ENCODE measurements at places on chromosomes 16 and 17.
A peak's percentile ranks its signal among the peaks of the same experiment; 100 is the strongest.

DNA sequence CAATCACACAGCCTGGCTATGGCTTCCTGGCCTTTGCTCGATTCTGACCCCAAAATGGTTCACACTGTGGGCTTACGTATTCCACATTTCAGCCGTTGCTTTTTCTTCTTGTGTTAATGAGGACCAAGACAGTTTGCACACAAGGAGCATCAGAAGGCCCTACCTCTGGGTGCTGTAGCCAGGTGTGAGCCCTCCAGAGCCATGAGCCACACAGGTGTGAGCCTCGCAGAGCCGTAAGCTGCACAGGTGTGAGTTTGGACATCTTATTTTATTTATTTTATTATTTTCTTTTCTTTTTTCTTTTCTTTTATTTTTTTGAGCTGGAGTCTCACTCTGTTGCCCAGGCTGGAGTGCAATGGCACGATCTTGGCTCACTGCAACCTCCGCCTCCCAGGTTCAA lies 70.6 kb downstream of the LMF1 start:
- no peak overlapping the region for H3K27ac ChIP-seq
- H3K4me3 ChIP-seq, result no peak overlapping the region
- H3K4me1 ChIP-seq, result no peaks in the 10 kb centered on the region

- H3K4me1 ChIP-seq, result peaks cover 32% of the 10 kb centered on the region
- no peak overlapping the region for H3K4me3 ChIP-seq
- H3K27ac ChIP-seq, result no peak overlapping the region
- H3K27me3 ChIP-seq, result no peaks in the 10 kb centered on the region
- H3K36me3 ChIP-seq, result peaks cover 74% of the 10 kb centered on the region
Observed at GRCh38 chr17:28911411-28912045, 8.6 kb upstream of the DHRS13 start.

DNA sequence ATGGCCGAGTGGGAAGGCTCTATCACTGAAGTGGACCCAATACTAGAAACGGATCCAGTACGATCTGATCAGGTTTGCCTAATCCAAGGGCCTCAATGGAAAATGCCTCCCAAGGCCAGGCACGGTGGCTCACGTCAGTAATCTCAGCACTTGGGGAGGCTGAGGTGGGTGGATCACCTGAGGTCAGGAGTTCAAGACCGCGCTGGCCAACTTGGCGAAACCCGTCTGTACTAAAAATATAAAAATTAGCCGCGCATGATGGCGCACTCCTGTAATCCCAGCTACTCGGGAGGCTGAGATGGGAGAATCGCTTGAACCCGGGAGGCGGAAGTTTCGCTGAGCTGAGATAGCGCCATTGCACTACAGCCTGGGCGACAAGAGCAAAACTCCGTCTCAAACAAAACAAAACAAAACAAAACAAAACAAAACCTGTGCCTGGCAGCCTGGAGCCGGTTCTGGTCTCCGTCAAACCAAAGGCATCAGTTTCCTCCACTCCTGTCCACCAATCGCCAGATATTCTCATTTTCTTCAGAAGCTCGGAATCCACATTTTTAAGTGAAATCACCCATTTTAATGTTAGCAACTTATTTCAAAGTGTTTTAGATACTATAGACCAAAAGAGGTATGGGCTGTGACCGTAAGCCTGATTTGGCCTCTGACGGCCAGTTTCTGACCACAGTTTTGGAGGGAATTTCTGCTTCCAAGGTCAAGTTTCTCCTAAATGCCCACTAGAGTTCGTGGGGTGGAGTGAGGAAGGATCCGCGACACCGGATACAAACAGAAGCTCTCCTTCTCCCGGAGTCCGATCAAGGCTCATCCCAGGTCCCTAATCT lies 664 bp downstream of the NQO1 start:
- no peak for DNase-seq
- peak overlapping the region; percentile 54 for H3K4me3 ChIP-seq
- peak overlapping the region; percentile 72 for H3K27ac ChIP-seq
- H3K4me1 ChIP-seq, result peaks cover 30% of the 10 kb centered on the region
- H3K36me3 ChIP-seq, result no peaks in the 10 kb centered on the region
- H3K27me3 ChIP-seq, result no peaks in the 10 kb centered on the region

DNA sequence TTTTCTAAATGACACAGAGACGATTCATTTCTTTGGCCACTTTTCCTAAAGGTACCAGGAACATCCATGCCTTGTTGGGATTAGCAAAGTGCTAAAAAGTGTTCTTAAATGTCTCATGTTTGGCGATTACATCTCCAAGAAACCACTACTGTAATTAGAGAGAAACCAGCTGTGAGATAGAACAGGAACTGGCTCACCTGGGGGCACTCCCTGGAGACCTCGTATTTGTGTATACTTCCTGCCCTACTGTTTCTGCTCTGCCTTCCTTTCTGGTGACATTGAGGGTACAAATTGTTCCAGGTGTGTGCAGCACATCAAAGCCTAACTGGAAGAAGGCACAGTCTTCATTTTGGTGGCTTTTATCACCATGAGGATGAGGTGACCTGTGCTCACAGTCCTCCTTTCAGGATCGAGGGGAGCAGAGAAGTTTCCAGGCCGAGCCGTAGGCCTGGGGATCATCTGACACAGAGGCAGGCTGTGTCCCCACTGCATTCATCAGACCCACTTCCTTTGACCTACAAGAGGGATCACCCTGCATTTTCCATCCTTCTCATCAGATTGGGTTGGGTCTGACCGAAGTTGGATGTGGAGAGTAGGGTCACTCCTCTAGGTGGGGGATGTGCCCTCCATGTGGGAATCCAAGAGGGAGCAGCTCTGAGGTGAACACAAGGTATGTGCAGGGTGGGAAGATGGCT lies 23.7 kb downstream of the CCL4 start:
- H3K27me3 ChIP-seq, result no peaks in the 10 kb centered on the region
- no peaks in the 10 kb centered on the region for H3K4me1 ChIP-seq
- no peak overlapping the region for H3K27ac ChIP-seq
- DNase-seq, result no peak

DNA sequence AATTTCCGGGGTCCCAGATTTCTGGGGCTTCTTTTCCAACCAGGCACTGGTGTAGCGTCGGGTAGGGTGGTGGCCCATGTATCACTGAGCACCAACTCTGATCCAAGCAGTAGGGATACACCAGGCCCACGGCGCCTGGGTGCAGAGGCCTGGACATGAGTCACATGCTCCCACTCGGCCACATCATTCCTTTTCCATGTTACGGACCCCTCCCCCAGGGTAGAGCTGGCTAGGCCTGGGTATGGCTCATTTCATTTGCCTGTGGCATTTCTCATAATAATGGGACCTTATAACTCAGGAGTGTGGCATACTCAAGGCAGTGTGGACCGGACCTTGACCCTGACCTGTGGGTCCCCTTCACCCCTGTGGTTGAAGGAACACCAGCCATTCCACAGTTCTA lies 18.0 kb upstream of the NDRG4 start:
- no peaks in the 10 kb centered on the region for H3K4me1 ChIP-seq
- H3K27me3 ChIP-seq, result no peaks in the 10 kb centered on the region
- DNase-seq, result no peak
- no peak overlapping the region for H3K27ac ChIP-seq
- H3K36me3 ChIP-seq, result no peaks in the 10 kb centered on the region

- H3K27me3 ChIP-seq, result no peaks in the 10 kb centered on the region
- DNase-seq, result no peak
- H3K4me3 ChIP-seq, result no peak overlapping the region
- peaks cover 21% of the 10 kb centered on the region for H3K4me1 ChIP-seq
Observed at GRCh38 chr17:77291591-77292386, 151.0 kb downstream of the SEC14L1 start.

DNA sequence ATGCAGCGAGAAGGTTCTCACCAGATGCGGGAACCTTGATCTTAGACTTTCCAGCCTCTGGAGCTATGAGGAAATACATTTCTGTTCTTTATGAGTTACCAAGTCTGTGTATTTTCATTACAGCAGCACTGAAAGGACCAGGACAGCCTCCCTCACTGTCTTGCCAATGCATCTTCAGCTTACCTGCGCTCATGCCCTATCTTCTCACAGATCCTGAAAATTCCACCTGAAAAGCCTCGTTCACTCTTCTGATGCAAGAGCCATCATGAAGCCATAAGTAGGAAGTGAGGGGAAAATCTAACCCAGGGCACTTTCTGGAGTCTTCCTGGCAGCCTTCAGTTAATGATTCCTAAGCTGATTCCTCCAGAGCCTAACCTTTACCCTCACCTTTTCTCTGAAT lies 194.0 kb downstream of the SALL1 start:
- H3K4me1 ChIP-seq, result no peaks in the 10 kb centered on the region
- H3K27ac ChIP-seq, result no peak overlapping the region
- no peak overlapping the region for H3K4me3 ChIP-seq
- no peaks in the 10 kb centered on the region for H3K36me3 ChIP-seq

DNA sequence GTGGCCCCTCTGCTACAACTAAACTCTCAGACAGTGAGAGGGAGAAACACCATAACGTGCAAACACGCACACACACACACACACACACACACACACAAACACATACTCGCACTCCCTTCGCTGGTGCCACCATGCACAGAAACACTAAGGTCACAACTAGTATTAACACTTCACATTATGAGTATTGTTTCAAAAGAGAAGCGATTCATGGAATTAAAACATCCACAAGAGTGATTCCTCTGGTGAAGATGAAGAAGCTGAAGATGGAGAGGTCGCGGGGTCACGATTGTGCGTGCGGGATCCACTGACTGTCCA lies 7.1 kb upstream of the GHDC start:
- no peaks in the 10 kb centered on the region for H3K4me1 ChIP-seq
- no peak for DNase-seq
- H3K36me3 ChIP-seq, result no peaks in the 10 kb centered on the region
- no peaks in the 10 kb centered on the region for H3K27me3 ChIP-seq
- H3K4me3 ChIP-seq, result no peak overlapping the region

- no peaks in the 10 kb centered on the region for H3K27me3 ChIP-seq
- DNase-seq, result no peak
- H3K4me1 ChIP-seq, result no peaks in the 10 kb centered on the region
Observed at GRCh38 chr16:48918520-48919258, 308.7 kb upstream of the N4BP1 start.

DNA sequence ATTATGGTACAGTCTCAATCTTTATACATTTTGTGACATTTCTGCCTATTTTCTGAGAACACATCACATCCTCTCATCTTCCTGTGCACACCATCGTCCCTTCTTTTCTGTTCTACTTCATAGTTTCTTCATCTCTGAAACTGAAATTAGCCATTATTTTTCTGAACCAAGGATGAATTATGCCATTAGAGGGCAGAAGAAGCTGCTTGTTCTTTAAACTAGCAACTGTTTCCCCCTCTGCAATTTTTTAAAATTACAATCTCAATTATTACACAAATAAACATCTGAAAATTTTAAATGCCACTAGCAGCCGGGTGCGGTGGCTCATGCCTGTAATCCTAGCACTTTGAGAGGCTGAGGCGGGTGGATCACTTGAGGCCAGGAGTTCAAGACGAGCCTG lies 41.3 kb downstream of the RBBP6 start:
- no peak overlapping the region for H3K27ac ChIP-seq
- H3K36me3 ChIP-seq, result no peaks in the 10 kb centered on the region
- no peak overlapping the region for H3K4me3 ChIP-seq

- peak overlapping the region; percentile 4 for H3K4me3 ChIP-seq
- peak overlapping the region; percentile 27 for H3K27ac ChIP-seq
- H3K27me3 ChIP-seq, result no peaks in the 10 kb centered on the region
- H3K4me1 ChIP-seq, result peaks cover 23% of the 10 kb centered on the region
Observed at GRCh38 chr17:65698381-65699061, 137.1 kb upstream of the AXIN2 start.

GRCh38 chr16:88651276-88651988 lies 579 bp upstream of the CYBA start:
- peak overlapping the region; percentile 71 for H3K27ac ChIP-seq
- no peaks in the 10 kb centered on the region for H3K36me3 ChIP-seq
- H3K4me3 ChIP-seq, result peak overlapping the region; percentile 74
- DNase-seq, result no peak
- peaks cover 27% of the 10 kb centered on the region for H3K4me1 ChIP-seq

- no peaks in the 10 kb centered on the region for H3K27me3 ChIP-seq
- H3K27ac ChIP-seq, result no peak overlapping the region
- H3K4me3 ChIP-seq, result no peak overlapping the region
- H3K4me1 ChIP-seq, result no peaks in the 10 kb centered on the region
Observed at GRCh38 chr16:83859265-83859664, 39.6 kb upstream of the MLYCD start.

- no peaks in the 10 kb centered on the region for H3K27me3 ChIP-seq
- DNase-seq, result no peak
- no peaks in the 10 kb centered on the region for H3K36me3 ChIP-seq
- peaks cover 14% of the 10 kb centered on the region for H3K4me1 ChIP-seq
Observed at GRCh38 chr17:64356304-64356686, 34.4 kb downstream of the PECAM1 start.

- peaks cover 6% of the 10 kb centered on the region for H3K4me1 ChIP-seq
- H3K27me3 ChIP-seq, result no peaks in the 10 kb centered on the region
- H3K36me3 ChIP-seq, result no peaks in the 10 kb centered on the region
- no peak overlapping the region for H3K4me3 ChIP-seq
Observed at GRCh38 chr16:56753410-56753809, 23.5 kb downstream of the NUP93 start.

GRCh38 chr17:39943702-39944392 lies 16.3 kb downstream of the LRRC3C start:
- H3K4me3 ChIP-seq, result no peak overlapping the region
- H3K27ac ChIP-seq, result no peak overlapping the region
- H3K27me3 ChIP-seq, result no peaks in the 10 kb centered on the region
- H3K4me1 ChIP-seq, result no peaks in the 10 kb centered on the region
- no peaks in the 10 kb centered on the region for H3K36me3 ChIP-seq

GRCh38 chr17:68886401-68886800 lies 68.8 kb downstream of the ABCA8 start:
- H3K27ac ChIP-seq, result peak overlapping the region; percentile 61

- no peak for DNase-seq
- H3K36me3 ChIP-seq, result no peaks in the 10 kb centered on the region
- no peaks in the 10 kb centered on the region for H3K4me1 ChIP-seq
Observed at GRCh38 chr16:89615596-89616090, 2.2 kb downstream of the DPEP1 start.

DNA sequence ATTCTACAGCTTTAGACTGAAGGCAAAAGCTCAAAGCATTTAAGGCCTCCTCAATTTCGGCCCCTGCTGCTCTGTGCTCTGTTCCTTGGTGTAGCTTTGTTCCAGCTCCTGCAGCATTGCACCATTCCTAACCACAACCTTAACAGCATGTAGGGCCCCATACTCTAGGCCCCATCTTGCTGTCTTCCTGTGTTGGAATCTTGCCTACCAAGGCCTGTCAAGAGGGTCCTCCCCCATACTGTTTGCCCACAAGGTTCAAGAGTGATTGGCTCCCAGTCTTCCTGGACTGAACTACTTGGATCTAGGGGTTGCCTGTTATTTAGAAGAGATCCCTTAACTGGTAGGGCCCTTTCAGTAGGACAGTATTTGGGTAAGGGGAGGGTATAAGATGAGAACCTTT lies 26.8 kb downstream of the TRPV2 start:
- H3K27me3 ChIP-seq, result no peaks in the 10 kb centered on the region
- H3K4me3 ChIP-seq, result no peak overlapping the region
- H3K4me1 ChIP-seq, result peaks cover 62% of the 10 kb centered on the region
- H3K27ac ChIP-seq, result no peak overlapping the region
- no peak for DNase-seq
- H3K36me3 ChIP-seq, result peaks cover 37% of the 10 kb centered on the region

GRCh38 chr16:2791174-2791573 lies 3.8 kb upstream of the PRSS33 start:
- no peak overlapping the region for H3K27ac ChIP-seq
- H3K4me1 ChIP-seq, result no peaks in the 10 kb centered on the region
- no peaks in the 10 kb centered on the region for H3K27me3 ChIP-seq
- H3K36me3 ChIP-seq, result no peaks in the 10 kb centered on the region
- H3K4me3 ChIP-seq, result no peak overlapping the region

Measured in vagina (tissue), 2 donors.